Mammary epithelial cell (primary cell): ENCODE measurements at places on chromosomes 11 and 22.

GRCh38 chr11:94768602-94769541 lies 716 bp downstream of the AMOTL1 start:
- DNase-seq = peak; percentile 39

GRCh38 chr11:76339221-76339620 lies 41.7 kb downstream of the THAP12 start:
- DNase-seq = no peak

- DNase-seq = peak; percentile 37
Measured at GRCh38 chr11:20113149-20113438, 47.2 kb downstream of the DBX1 start.

DNA sequence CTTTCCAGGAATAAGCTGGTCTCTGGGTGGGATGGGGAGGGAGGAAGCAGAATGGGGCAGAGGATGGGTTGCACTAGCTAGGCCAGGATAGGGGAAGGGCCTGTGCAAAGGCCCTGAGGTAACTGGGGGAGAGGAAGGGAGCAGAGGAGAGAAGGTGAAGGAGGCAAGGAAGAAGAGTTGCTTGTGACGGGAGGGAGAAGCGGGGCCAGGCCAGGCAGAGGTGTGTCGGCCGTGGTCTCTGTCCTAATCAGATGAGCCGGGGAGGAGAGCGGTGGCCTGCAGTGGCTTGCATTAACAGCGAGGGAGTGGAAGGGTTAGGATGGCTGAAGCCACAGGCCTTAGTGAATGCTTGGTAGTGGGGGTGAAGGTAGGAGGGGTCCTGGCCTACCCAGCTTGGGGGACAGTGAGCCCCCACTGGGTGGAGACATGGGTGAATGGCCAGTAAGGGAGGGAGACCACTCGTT lies 6.0 kb upstream of the DERL3 start:
- DNase-seq = no peak

- DNase-seq = peak; percentile 3
Measured at GRCh38 chr11:5684036-5684645, 733 bp downstream of the TRIM5 start.

GRCh38 chr22:30308518-30309230 lies 18.1 kb downstream of the TBC1D10A start:
- peak; percentile 58 for DNase-seq

GRCh38 chr22:21797444-21798221 lies 62.0 kb upstream of the YPEL1 start:
- no peak for DNase-seq

DNA sequence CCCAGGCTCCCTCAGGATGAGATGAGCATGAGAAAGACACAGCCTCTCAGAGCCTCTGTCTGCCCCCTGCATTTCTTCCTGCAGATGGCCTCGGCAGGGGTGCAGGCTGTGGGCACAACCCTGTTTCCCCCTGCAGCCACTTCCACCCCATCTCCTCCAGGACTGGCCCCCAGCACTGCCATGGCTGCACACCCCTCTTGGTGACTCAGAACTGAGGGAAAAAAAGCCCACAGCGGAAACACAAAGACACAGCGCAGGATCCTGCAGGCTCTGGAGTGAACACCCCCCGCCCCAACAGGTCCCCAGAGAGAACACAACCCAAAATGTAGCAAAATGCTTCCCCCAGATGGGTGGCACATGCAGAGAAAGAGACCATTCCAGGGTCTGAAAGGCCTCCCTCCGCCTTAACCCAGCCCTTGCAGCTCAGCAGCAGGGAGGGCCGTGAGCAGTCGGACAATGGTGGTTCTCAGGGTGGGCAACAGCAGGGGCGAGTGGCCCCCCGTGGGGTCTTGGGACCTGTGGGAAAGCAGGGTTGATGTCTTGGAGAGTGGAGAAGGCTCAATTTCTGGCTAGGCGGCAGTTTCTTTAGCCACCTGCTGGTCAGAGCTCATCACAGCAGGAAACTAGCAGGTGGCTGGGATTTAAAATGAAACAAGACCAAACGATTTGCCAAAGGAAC lies 8.0 kb downstream of the TUBGCP6 start:
- no peak for DNase-seq

GRCh38 chr11:103633068-103633788 lies 403.2 kb upstream of the DDI1 start:
- DNase-seq = no peak

GRCh38 chr11:75526192-75526541 lies 426 bp upstream of the GDPD5 start:
- DNase-seq = no peak

DNA sequence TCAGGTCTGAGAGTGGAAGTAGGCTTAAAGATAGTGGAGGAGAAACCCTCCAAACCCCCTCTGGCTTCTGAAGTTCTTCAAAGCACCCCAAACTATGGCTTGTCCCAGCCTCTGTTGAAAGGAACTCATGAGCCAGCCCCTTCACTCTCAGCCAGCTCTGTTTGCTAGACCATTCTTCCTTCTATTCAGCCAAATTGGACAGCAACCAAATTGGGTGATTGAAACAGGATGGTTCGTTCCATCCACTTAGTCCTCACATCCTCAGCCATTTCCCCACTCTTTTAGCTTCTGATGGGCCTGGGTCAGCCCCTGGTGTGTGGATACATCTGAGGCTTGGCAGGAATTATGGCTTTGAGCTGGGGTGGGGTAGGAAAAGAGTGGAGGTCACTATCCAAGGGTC lies 4.5 kb downstream of the HTR3A start:
- no peak for DNase-seq

GRCh38 chr11:563812-564578 lies 3.2 kb downstream of the RASSF7 start:
- DNase-seq = no peak

DNA sequence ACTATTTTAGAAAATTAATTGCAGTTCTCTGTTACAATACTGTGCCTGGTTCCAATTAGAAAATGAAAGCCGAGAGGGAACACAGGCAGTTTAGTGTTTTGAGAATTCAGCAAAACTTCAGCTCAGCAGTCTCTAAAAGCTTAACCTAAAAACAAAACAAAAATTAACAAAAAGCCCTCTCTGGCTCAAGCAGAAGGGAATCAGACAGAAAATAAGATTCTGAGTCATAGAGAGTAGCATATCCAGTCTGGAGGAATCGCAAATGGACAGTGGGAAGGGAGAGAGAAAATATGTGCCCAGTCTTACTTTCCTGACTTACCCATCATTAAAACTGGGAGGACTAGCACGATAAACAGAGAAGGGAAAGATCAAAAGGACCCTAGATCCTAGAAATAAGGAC lies 38.1 kb upstream of the CHRM4 start:
- no peak for DNase-seq
